Activated CD4-positive, alpha-beta memory T cell treated with anti-CD3 and anti-CD28 coated beads, Interleukin-2, amount 10 ng/mL, durations not matched to agents 7 days and 5 days (primary cell): ENCODE measurements at places on chromosomes 7 and 10. TPM values are rescaled to one million over a fixed set of nuclear protein-coding genes. Genes with fewer than 3 reads are reported as not detected.

GRCh38 chr7:90347759-90348158, 1.2 kb downstream of the GTPBP10 start:
- H3K36me3 ChIP-seq: peaks cover 25% of the 10 kb centered on the region
- no peaks in the 10 kb centered on the region for H3K27me3 ChIP-seq
- DNase-seq: no peak
- H3K27ac ChIP-seq: peak overlapping the region; percentile 53

GRCh38 chr7:64037095-64037494, 8.1 kb upstream of the ZNF727 start:
- no peak for DNase-seq
- no peak overlapping the region for H3K4me3 ChIP-seq
- no peaks in the 10 kb centered on the region for H3K36me3 ChIP-seq
- no peak overlapping the region for H3K27ac ChIP-seq
- no peaks in the 10 kb centered on the region for H3K4me1 ChIP-seq

DNA sequence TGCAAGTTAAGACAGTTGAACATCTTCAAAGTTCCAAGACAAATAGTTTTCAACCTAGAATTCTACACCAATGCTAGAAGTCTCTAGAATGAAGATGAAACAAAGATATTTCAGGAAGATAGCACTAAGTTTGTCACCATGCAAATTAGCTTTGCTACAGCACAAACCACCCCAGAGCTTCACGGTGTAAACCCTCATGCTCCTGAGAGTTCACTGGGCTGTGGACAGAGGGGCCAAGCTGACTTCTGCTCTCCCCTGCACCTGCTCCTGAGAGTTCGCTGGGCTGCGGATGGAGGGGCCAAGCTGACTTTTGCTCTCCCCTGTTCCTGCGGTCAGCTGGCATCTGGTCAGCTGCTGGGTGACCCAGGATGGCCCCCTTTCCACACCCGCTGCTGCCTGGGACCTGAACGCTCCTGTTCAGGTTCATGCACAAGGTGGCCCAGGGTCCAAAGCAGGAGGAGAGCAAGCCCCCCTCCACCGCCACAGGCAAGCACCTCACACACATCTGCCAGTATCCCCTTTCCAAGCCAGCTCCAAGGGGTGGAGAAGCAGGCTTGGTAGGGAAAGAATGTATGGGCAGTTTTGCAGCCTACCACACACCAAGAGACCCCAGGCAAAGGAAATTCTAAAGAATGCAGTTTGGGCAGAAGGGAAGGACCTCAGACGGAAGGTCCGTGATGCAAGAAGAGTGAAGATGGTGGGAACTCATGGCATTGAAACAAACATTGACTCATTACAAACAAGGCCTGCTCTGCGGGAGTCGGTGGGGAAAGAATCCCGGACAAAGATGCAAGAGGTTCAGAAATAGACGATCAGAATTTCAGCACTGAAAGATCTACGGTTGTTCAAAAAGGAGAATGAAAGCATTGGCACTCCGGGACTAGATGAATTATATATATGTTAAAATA, 137.8 kb upstream of the PPP2R2D start:
- no peak for DNase-seq
- H3K4me1 ChIP-seq: no peaks in the 10 kb centered on the region
- no peaks in the 10 kb centered on the region for H3K36me3 ChIP-seq

DNA sequence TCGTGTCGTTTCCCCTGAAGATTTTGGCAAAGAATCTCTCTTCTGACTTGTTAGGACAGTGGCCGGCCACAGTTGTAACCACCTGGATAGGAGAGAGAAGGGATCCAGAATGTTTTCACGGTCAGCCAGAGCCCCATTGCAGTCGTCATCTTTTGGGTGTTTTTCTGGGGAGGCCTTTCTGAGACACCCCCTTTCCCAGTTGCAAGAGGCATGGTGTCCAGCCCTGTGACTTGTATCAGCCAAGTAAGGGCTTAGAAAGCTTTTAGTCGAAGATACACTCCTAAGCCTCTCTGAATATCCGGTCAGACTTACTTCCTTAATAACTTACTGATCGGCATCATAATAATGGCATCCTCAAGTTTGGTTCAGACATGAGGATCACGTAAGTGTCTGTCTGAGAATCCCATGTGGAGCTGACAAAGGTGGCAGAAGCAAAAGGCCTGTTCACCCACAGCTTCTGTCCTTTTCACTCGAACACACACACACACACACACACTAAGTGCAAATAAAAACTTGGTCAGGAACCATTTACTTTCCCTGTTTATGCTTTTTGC, 435.7 kb upstream of the GALNT17 start:
- no peak for DNase-seq
- H3K4me3 ChIP-seq: peak overlapping the region; percentile 77
- H3K27me3 ChIP-seq: peaks cover 33% of the 10 kb centered on the region
- H3K27ac ChIP-seq: no peak overlapping the region

DNA sequence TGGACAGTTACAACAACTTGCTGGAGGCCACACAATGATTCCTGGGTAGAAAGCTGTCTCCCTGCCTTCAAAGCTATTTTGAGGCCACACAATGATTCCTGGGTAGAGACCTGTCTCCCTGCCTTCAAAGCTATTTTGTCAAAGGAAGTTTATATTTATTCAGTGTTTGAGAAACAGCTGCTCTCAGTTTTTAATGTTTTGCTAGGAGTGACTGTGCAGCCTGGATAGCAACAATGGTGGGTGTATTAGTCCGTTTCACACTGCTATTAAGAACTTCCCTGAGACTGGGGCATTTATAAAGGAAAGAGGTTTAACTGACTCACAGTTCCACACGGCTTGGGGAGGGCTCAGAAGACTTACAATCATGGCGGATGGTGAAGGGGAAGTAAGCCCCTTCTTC, 3.9 kb upstream of the SGPL1 start:
- H3K4me1 ChIP-seq: peaks cover 12% of the 10 kb centered on the region
- no peak overlapping the region for H3K4me3 ChIP-seq
- DNase-seq: no peak
- H3K27ac ChIP-seq: no peak overlapping the region

GRCh38 chr10:11823989-11824346, 812 bp downstream of the PROSER2 start:
- H3K4me3 ChIP-seq: peak overlapping the region; percentile 53
- no peaks in the 10 kb centered on the region for H3K36me3 ChIP-seq
- DNase-seq: no peak

DNA sequence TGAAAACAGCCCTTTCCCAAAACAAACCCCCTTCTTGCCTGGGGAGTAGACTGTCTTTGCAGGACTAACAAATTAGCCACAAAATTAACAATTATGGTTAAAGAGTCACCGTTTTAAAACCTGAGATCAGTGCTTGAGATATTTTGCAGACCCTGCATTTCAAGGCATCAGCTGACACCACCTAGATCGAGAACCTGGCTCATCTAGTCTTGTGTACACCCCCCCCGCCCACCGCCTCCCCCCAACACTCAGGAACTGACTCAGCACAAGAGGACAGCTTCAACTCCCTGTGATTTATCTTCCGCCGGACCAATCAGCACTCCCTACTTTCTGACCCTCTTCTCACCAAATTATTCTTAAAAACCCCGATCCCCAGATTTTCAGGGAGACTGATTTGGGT, 737.1 kb downstream of the PHTF2 start:
- H3K4me1 ChIP-seq: no peaks in the 10 kb centered on the region
- no peak overlapping the region for H3K4me3 ChIP-seq
- no peak overlapping the region for H3K27ac ChIP-seq
- DNase-seq: no peak

- H3K4me1 ChIP-seq: peaks cover 7% of the 10 kb centered on the region
- peaks cover 15% of the 10 kb centered on the region for H3K27me3 ChIP-seq
- no peak overlapping the region for H3K27ac ChIP-seq
Measured at GRCh38 chr7:148575640-148576411, 14.7 kb upstream of the C7orf33 start.

DNA sequence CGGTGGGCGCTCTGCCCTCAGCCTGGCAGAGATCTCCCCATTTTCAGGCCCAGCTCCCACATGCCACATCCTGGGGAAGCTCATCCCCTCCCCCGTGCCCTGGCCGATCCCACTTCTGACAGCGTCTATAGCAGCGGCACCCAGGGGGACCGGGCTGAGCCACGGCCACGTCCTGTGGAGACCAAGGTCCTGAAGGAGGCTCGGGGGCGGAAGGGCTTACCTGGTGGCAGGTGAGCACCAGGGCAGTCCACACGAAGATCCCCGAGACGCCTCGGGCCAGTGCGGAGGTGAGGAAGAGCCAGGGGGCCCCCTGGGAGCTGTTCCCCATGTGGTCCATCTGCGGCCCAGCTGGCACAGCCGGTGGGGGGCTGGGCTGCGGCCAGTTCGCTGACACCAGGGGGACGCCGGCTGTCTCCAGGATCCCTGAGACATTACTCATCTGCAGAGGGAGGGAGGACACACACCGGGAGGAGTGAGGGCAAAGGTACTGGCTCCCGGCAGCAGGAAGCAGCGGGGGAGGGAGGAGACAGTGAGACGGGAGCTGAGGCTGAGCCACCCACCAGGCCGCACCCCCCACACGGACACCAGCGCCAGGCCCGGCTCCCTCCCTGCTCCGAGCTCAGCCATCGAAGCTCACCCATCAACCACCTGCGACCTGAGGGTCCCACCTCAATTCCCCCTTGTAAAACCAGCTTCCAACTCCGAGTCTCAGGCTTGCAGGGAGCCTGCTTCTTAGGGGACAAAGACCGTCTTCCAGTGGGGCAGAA, 776 bp downstream of the TMEM184A start:
- H3K27ac ChIP-seq: no peak overlapping the region
- H3K4me1 ChIP-seq: no peaks in the 10 kb centered on the region
- H3K4me3 ChIP-seq: no peak overlapping the region
- no peak for DNase-seq

DNA sequence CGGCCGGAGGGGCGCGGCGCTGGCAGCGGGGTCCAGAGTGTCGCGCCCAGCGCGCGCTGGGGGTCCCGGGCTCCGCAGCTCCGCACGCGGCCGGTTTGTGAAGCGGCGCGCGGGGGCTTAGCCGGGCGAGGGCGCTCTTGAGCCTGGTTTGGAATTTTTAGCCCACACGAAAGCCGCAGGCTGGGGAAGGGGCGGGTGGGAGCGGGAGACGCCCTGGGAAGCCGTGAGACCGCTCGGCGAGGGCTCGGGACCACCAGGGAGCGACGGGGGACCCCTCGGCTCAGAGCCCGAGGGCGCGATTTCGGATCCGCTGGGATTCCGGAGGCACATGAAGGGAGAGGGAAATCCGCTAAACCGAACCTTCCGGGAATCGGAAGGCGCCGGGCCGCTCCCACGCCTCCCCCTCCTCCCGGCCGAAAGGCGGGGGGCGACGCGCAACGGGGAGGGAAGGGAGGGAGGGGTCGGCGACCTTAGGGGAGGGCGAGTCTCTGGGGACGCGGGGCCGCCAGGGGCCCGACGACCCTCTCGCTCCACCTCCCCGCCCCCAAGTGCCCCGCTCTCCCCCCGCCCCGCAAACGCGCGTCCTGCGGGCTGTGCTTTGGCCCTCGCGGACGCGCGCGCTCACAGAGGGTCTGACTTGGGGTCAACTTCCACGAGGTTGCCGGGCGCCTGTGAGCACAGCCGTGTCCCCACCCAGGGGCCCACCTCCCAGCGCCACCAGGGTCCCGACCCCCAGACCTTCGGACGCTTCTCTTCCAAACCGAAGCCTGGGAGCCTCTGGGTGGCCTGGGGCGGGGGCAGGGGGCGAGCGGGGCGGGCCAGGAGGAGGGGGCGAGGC, 5.1 kb upstream of the ELFN1 start:
- H3K27me3 ChIP-seq: peaks cover 44% of the 10 kb centered on the region
- DNase-seq: peak; percentile 50
- no peak overlapping the region for H3K27ac ChIP-seq
- H3K36me3 ChIP-seq: no peaks in the 10 kb centered on the region

DNA sequence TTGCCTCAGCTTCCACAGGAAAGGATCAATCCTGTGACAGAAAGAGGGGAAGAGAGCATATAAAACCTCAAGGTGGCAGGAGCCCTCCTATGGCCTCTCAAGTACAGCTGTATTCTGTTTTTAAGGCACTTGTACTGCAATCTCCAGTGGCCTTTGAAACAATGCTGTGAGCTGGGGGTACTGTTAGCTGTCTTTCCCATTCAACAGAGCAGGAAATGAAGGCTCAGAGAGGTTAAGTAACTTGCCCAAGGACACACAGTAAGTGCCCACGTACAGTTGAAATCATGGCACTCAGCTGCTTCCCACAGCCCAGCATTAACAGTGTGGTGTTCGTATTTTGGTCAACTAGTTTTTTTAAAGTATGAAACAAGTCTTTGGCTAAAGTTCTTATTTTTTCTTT, 34.0 kb downstream of the DUSP5 start:
- DNase-seq: no peak
- no peak overlapping the region for H3K27ac ChIP-seq
- no peaks in the 10 kb centered on the region for H3K27me3 ChIP-seq
- H3K4me1 ChIP-seq: peaks cover 63% of the 10 kb centered on the region

- no peak overlapping the region for H3K27ac ChIP-seq
- no peak overlapping the region for H3K4me3 ChIP-seq
- H3K36me3 ChIP-seq: no peaks in the 10 kb centered on the region
- DNase-seq: no peak
Measured at GRCh38 chr7:88243345-88243909, 23.6 kb upstream of the SRI start.

DNA sequence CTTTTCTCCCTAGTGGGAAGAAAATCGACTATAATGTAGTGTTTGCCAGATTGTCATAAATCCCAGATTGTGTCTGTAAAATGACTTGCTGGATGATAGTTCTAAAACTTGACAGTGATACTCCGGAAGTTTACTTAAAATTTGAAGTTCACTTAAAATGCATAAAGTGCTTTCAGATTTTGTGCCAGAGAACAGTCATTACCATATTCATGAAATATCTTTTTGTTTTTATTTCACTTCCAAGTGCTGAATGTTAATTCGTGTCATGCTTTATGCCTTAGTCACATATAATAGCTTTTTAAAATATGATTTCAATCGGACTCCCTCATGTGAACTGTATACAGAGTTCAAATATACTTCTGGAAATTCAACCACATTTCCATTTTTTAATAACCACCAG, 30.4 kb downstream of the PRPF18 start:
- H3K4me3 ChIP-seq: no peak overlapping the region
- peaks cover 22% of the 10 kb centered on the region for H3K36me3 ChIP-seq
- no peak overlapping the region for H3K27ac ChIP-seq
- H3K4me1 ChIP-seq: no peaks in the 10 kb centered on the region
- H3K27me3 ChIP-seq: no peaks in the 10 kb centered on the region
- DNase-seq: no peak

The RPP30 gene
- 45.5 TPM for total RNA-seq

The IKZF1 gene
- total RNA-seq: 383 TPM

The COL13A1 gene
- total RNA-seq: not detected

The CLRN3 gene
- not detected for total RNA-seq

The TEX47 gene
- total RNA-seq: not detected

The AGAP3 gene
- 31.5 TPM for total RNA-seq
